ENCODE measurements at places on chromosomes 2 and 18. TPM values are rescaled to one million over a fixed set of nuclear protein-coding genes. Genes with fewer than 3 reads are reported as not detected.

The CXCR4 gene
- total RNA-seq = 39.5 TPM

The CDH2 gene
- 234 TPM for total RNA-seq

The LMAN2L gene
- 25.8 TPM for total RNA-seq

The EMILIN1 gene
- 24.1 TPM for total RNA-seq

The CLEC4F gene
- not detected for total RNA-seq

DNA sequence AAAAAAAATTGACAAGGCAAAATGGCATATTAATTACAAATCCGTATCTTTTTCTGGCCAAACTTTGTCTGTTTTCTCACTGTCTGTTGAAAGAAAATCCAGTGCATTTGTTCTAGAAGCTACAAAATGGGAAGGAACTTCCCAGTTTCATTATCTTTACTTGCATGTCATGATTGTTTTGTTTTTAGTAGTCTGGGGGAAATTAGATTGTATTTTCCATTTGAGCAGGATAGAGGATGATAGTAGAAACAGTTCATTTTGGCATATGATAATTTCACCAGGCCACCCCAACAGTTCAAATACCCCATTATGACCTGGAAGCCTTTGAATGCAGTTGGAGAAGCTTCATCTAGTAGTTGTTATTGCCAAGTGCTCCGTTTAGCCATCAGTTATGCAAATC is 77.5 kb upstream of the RANBP2 start:
- DNase-seq = no peak
- peaks cover 29% of the 10 kb centered on the region for H3K36me3 ChIP-seq
- peaks cover 19% of the 10 kb centered on the region for H3K4me1 ChIP-seq
- no peak overlapping the region for H3K4me3 ChIP-seq
- H3K27ac ChIP-seq = no peak overlapping the region

DNA sequence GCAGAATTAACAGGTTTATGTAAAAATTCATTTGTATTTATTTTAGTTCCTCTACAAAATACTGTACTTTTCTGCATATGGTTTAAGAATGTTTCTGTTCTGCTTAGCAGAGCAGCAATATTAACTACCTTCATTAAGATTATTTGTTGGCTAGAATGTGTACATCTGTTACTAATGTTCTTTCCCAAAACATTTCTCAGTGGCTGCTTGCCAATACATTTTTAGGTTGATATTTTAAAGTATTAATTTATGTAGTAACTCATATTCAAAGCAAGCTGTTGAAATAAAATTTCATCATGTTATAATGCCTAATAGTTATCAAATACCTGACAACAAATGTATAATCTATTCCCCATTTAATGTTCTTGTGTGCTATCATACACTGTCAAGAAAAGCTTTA is 40.3 kb downstream of the PRKD3 start:
- DNase-seq = no peak
- H3K27ac ChIP-seq = no peak overlapping the region
- H3K4me1 ChIP-seq = no peaks in the 10 kb centered on the region

DNA sequence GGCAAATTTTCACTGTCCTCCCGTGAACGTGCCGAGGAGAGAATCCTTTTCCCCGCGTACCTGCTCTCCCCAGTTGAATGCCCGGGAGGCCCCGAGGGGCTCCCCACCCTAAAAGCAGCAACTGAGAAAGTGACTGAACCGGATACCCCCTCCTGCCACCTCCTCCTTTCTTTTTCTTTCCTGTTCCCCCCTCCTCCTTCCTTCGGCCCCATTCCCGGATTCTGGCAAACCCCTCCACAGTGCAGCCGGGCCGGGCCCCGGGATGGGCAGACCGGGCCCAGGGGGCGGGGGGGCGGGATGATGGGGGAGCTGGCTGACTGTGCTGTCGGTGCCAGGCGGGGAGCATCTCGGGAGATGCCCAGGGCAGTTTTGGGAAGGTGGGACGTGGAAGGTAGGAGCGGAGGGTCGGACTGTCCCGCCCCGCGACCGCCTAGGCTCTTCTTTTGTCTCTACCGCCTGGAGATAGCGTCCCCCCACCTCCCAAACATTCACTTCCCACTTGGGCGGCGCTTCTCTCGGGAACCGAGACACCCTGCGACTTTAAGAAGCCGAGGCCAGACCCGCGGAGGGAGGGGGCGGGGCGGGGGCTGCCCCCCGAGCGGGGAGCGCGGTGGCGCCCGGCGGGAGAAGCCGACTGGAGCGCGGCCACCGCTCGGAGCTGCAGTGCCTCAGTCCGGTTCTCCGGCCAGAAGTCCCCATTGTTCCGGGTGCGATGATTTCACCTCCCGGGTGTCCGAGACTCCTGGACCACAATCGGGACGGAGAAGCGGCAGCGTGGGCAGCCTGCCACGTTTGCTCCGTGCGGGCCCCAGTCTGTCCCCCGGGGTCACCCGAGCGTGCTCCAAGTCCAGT is 8.2 kb downstream of the DLX2 start:
- peak overlapping the region; percentile 89 for H3K4me3 ChIP-seq
- H3K27me3 ChIP-seq = peaks cover 94% of the 10 kb centered on the region
- H3K36me3 ChIP-seq = peaks cover 4% of the 10 kb centered on the region
- peak; percentile 28 for DNase-seq

GRCh38 chr2:202158796-202159195 is 79.6 kb downstream of the SUMO1 start:
- H3K4me3 ChIP-seq = no peak overlapping the region
- no peaks in the 10 kb centered on the region for H3K27me3 ChIP-seq
- no peaks in the 10 kb centered on the region for H3K36me3 ChIP-seq

DNA sequence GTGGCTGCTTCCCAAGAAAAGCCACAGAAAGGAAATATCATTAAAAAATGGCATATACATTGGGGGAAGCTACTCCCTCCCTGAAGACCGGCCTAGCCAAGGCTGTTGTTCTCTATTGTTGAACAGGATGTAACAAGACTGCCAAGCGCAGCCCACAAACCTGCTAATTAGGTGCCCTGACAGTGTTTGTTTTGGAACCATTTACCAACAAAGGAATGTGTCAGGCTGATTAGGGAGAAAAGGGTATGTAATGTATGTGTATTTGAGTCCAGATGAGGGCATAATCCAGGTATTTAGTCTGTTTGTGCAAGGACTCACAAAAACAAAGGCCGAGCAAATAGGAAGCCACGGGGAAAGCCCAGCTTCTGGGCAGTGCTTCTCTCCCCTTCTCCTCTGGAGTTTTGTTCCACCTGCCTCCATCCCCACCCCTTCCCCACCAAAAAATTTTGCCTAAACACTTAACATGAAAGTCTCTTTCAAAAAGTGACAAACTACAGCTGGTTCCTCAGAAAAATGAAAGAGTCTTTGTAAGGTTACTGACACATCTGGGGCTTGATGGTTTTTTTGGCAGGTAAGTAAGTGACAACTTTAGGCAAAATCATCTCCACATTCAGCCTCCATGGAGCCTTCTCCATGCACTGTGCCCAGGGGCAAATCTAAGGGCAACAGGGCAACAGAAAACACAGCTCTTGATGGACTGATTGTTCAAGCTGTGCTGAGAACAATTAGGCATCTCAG is 78.3 kb upstream of the FZD5 start:
- no peaks in the 10 kb centered on the region for H3K36me3 ChIP-seq
- H3K4me3 ChIP-seq = no peak overlapping the region
- H3K27ac ChIP-seq = no peak overlapping the region

DNA sequence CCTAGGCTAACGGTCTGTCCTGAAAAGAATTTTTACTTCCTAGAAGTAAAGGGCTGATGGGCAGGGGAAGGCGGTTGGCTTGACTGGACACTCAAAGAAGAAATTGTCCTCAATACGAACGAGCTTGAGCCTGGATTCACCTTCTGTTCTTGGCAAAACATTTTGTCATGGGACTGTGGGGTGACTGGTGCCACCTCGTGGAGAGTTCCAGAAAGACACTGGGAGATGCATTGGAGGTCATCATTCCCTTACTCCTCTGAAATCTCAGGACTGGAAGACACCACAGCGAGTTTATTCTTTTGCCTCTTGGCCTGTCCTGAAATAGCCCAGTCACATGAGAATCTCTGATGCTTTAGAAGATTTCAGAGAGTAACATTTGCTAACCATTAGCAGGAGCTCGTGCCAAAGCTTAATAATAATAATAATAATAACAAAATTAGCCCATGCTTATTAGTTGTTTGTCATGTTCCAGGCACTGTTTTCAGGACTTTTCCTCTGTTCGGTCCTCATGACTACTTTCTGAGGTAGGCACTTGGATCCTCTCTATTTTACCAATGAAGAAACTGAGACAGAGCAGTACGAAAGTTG is 44.5 kb downstream of the TMEM182 start:
- peaks cover 3% of the 10 kb centered on the region for H3K4me1 ChIP-seq
- peak; percentile 71 for DNase-seq
- no peak overlapping the region for H3K4me3 ChIP-seq
- H3K27me3 ChIP-seq = no peaks in the 10 kb centered on the region

DNA sequence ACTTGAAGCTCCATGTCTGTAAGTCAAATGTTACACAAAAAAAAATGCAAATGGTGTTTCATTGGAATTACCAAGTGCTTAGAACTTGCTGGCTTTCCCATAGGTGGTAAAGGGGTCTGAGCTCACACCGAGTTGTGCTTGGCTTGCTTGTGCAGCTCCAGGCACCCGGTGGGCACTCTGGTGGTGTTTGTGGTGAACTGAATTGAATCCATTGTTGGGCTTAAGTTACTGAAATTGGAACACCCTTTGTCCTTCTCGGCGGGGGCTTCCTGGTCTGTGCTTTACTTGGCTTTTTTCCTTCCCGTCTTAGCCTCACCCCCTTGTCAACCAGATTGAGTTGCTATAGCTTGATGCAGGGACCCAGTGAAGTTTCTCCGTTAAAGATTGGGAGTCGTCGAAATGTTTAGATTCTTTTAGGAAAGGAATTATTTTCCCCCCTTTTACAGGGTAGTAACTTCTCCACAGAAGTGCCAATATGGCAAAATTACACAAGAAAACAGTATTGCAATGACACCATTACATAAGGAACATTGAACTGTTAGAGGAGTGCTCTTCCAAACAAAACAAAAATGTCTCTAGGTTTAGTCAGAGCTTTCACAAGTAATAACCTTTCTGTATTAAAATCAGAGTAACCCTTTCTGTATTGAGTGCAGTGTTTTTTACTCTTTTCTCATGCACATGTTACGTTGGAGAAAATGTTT is 97.9 kb upstream of the IL1R2 start:
- H3K4me3 ChIP-seq = peak overlapping the region; percentile 38
- H3K4me1 ChIP-seq = peaks cover 24% of the 10 kb centered on the region
- no peak overlapping the region for H3K27ac ChIP-seq
- DNase-seq = no peak
- peaks cover 60% of the 10 kb centered on the region for H3K36me3 ChIP-seq

DNA sequence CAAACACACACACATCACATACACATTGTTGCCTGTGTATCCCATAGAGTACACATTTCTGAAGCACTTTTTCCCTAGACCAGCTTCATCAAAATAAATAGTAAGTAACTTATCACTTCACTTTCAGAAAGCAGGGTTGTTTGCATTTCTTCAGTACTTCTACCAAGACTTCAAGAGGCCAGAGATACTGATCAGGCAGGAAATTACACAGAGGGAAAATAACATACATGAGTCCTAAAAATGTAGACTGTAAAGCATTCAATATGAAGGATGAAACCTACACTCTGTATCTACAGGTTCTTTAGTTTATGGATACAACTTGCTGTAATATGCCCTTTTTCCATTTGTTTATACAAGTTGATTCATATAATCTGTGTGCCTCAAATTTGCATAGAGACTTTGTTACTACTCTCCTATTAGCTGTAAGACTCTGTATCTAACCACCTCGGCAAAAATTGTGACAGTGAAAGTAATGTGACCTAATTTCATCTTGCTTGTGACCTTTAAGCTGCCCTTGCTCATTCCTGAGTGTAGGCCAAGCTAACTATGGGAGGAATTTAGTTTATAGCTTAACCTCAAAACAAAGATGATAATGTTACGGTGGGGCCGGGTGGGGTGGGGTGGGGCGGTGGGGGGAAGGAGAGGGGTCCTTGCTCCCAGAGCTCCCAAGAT is 228.9 kb upstream of the SPOPL start:
- no peak overlapping the region for H3K4me3 ChIP-seq
- H3K27ac ChIP-seq = no peak overlapping the region
- no peaks in the 10 kb centered on the region for H3K27me3 ChIP-seq

DNA sequence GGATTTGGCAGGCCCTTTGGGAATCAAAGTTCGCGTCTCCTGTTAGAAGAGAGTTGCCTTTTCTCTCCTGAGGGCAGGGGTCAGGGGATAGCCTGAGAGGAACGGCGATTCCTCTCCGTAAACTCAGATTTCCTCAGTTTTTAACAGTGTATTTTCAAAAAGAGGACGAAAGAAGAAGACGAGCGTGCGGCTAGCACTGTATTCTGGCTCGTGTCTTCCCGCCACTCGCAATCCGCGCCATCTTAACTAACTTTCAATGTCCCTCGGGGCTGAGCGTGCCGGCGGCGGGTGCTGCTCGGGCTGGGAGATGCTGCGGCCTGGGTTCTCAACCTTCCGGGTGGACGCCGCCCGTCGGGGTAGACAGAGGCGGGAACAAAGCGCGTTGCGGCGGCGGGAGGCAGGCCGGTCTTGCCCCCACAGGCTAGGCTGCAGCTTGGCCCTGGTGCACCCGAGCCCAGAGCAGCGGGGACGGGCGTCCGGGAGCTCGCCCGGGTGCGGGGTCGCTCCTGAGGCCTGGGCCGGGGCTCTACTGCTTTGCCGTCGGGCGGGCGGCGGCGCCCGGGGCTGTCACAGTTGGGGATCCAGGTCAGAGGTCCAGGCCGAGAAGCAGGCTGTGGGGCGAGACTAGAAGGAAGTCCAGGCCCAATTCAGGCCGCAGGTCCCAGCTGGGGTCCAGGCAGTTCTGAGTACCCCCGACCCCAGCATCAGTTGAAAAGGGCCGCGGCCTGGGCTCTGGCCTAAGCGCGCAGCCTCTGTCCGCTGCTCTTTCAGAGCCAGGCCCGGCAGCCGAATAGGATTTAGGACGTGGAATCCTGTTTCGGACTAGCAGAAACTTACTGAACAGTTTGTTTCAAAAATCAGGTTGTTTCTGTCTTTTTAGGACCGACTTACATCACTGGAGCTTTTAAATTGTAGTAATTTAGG is 11.8 kb downstream of the TBR1 start:
- peak overlapping the region; percentile 82 for H3K4me3 ChIP-seq
- H3K36me3 ChIP-seq = no peaks in the 10 kb centered on the region
- peak; percentile 5 for DNase-seq
- H3K4me1 ChIP-seq = peaks cover 28% of the 10 kb centered on the region

DNA sequence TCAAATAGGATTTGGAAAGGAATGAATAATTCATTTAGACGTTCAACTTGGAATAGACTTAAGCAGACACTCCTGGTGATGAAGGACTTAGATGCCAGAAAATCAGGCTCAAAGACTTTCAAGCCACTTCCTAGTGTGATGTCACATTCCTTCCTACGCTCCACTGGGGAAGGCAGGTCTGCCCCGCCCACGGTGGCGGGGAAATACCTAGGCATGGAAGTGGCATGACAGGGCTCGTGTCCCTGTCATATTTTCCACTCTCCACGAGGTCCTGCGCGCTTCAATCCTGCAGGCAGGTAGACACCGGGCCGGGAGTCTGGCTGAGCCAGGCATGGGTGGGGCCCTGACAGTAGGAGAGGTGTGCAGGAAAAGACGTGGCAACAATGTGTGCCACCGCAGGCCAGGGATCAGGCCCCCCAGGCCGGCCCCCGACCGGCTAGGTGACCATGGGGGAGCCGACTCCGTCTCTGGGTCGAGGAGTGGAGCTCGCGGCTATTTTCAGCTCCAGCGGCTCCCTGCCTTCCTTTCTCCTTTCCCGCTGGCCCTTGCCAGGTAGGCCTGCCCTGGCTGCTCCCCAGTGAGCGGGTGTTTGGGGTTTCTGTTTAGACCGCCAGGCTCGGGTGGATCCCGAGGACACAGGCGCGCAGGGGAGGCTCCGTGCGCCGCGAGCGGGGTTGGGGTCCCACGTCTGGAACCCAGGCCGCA is at the start of gene IL1RL2:
TSS of gene IL1RL2 (plus strand) at position 233 of the 705 bp plus-strand sequence. CDS start 845 bp downstream, outside the sequence.
- peaks cover 52% of the 10 kb centered on the region for H3K27me3 ChIP-seq
- no peak within 1 kb of the TSS for H3K27ac ChIP-seq
- peaks cover 4% of the 10 kb centered on the region for H3K4me1 ChIP-seq
- H3K36me3 ChIP-seq = no peaks in the 10 kb centered on the region
- no peak for DNase-seq

- no peak for DNase-seq
- H3K27ac ChIP-seq = no peak overlapping the region
- no peak overlapping the region for H3K4me3 ChIP-seq
- no peaks in the 10 kb centered on the region for H3K27me3 ChIP-seq
These were observed 31.9 kb downstream of the UXS1 start for GRCh38 chr2:106161938-106162820.
